ENCODE measurements at places on chromosomes 13 and 19.
A peak's percentile ranks its signal among the peaks of the same experiment; 100 is the strongest.

- no peak for DNase-seq
Observed at GRCh38 chr19:7265963-7266362, 28.3 kb downstream of the INSR start.

- DNase-seq, result no peak
Observed at GRCh38 chr13:45120967-45121831, 889 bp downstream of the GTF2F2 start.

- no peak for DNase-seq
Observed at GRCh38 chr13:113117911-113118260, 4.7 kb upstream of the F10 start.

- DNase-seq, result no peak
Observed at GRCh38 chr19:6729573-6730152, 7.7 kb downstream of the GPR108 start.

- no peak for DNase-seq
Observed at GRCh38 chr13:92804346-92804745, 422.3 kb upstream of the GPC6 start.

DNA sequence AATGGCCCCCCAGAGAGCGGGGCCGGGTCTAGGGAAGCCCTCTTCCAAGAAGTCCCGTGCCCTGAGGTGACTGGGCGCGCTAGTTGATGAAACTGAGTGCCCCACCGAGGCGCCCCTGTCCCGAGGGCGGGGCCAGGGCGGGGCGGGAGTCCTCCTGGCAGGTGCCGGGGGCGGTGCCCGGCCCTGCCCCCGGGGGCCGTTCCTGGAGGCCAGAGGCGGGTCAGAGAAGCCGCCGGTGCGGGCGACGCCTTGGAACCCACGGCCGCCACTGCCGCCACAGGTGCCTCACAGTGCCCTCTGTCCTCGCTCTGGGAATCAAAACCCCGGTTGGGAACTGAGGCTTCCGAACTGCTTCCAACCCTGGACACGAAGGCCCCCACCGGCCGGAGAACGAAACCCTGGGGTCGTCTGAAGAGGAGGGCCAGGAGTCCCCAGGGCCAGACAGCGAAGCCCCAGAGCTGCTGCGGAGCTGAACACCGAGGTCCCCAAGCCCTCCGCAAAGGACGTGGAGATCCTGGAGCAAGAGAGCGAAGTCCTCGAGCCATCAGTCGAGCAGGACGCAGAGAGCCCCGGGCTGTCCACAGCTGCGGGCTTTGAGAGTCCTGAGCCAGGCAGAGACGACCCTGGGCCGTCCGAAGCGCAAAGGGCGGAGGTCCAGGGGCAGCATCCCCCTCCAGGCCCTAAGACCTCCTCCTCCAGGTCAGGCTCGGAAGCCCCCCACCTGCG, at the start of gene MISP3:
TSS of gene MISP3 (plus strand) at position 252 of the 726 bp plus-strand sequence. CDS start 524 bp downstream, outside the sequence.
- DNase-seq, result peak; percentile 31

- no peak for DNase-seq
Observed at GRCh38 chr13:107130566-107130965, 562.6 kb upstream of the ARGLU1 start.

DNA sequence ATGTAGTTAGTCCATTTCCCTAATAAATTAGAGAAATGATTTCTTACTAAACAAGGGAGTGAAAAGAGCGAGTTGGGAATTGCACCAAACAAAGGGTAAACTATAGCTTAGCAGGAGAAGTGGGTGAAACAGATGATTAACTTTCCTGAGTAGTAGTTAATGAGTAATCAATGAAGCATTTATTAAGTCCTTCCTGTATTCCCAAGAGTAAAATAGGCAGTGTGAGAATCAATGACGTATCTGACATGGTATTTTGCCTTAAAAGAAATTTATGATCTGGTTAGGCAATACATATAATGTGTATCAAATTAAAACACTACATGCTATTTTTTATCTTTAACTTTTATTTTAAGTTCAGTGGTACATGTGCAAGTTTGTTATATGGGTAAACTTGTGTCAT, 142.8 kb downstream of the KLF5 start:
- no peak for DNase-seq

- DNase-seq, result no peak
Observed at GRCh38 chr13:111111376-111111937, 3.7 kb upstream of the ARHGEF7 start.

GRCh38 chr13:97279913-97280312, 57.8 kb downstream of the MBNL2 start:
- DNase-seq, result no peak

DNA sequence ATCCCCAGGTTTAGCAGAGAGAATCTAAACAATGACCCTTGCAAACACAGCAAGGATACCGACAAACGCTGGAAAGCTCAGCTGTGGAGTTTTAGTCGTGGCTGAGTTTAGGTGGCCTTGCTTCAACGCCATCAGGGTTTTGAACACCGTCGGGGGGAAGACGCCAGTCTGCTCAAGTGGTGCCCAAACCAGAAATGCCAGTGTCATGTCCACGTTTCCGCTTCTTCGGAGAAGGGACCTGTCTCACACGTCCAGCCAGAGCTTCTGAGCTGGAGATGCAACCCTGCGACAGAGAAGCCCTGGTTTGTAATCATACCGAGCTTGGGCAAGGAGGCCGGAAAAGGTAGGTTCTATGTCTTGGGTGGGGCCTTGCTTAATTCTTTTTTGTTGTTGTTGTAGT, 42.6 kb upstream of the ATP11A start:
- DNase-seq, result no peak

GRCh38 chr13:33229446-33230177, 55.9 kb downstream of the STARD13 start:
- no peak for DNase-seq

DNA sequence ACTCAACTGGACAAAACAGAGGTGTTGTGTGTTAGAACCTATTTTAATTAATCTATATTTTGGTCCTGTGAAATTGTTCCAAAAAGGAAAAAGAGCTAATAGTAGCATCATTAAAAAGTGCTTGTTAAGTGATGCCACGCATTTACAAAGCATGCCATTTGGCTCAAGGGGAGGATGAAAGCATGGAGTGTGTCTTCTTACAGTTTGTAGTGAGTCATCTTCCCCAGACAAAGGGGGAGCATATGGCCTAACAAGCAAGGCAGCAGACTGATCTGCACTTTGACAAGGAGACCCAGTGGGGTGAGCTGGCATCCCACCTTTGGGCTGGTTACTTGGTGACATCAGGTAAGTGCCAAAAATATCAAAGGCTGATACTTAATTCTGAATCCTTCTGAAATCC, 297.0 kb downstream of the FGF9 start:
- no peak for DNase-seq

- no peak for DNase-seq
Observed at GRCh38 chr13:50306156-50306555, 290.9 kb downstream of the KCNRG start.

DNA sequence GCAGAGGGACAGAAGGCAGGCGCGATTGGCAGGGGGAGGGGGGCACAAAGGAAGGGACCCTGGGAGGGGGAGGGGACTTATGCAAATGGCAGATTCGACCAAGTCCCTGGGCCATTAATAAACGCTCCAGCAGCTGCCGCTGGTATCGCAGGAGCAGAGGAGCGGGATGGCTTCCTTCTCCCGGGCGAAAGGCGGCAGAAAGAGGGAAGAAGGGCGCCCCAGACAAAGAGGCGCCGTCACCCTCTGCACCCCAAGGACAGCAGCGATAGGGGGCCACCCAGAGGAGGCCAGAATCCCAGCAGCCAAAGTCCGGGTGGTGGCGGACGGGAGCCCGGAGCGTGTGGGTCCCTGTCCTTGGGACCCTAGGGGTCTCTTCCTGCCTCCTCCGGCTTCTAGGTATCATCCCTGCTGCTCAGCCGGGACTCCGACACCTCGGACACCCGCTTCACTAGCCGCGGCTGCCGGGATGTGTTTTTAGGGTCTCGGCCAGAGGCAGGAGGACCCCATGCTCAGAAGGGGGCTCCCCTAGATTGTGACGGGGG, 1.9 kb downstream of the PTPRS start:
- DNase-seq, result no peak

DNA sequence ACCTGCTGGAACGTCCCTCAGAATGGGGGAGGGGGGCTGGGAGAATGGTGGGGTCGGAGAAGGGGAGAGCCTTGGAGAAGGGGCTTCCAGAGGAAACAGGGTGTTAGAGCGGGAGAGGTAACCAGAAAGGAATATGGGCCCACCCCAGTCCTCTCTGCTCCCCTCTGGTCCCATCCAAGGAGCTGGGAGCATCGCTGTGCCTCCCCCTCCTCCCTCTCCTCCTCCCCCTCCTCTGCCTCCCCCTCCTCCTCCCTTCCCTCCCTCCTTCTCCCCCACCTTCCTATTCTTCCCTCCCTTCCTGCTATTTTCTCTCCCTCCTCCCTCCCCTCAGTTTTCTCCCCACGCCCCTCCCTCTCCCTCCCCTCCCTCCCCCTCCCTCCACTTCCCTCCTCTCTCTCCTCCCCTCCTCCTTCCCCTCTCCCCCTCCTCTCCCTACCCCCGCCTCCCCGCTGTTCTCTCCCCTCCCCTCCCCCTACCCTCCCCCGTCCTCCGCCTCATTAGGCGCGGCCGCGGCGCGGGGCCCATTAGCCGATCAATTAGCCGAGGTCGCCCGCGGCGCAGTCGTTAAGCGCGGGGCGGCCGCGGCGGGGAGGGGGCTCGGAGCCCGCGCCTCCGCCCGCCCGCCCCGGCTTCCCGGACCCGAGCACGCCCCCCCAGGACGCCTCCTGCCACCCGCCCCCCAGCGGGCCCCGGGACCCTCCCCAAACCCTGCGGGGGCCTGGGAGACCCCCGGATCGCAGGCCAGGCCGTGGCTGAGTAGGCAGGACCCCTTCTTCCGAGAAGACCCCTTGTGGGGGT, 15.4 kb downstream of the TLE5 start:
- DNase-seq, result no peak

DNA sequence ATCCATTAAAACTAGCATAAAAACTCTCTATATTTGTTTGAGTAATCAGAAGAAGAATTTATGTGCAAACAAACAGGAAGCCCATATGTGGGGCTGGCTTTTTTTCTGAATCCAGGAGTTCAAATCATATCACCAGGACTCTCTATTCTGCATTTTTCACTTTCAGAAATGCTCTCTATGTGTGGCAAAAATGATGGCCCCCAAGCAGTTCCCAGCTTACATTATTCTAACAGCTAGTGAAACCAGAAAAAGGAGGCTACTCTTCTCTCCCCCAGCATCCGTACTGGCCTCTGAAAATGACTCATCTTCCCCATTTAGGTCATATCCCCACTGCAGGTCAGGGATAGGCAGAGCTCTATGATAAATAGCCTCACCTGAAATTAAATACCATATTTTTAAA, 20.4 kb downstream of the RBM26 start:
- DNase-seq, result no peak

DNA sequence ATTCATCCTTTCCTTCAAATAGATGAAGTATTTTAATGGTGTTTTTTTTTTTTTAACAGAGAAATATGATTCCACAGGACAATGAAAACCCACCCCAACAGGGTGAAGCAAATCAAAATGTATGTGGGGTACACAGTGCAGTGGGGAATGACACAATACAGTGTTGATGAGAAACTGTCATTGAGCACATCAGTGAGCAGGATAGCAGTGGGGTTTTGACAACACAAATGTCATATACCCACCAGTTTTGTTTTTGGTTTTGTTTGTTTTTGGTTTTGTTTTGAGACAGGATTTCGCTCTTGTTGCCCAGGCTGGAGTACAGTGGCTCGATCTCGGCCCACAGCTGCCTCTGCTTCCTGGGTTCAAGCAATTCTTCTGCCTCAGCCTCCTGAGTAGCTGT, 29.2 kb downstream of the ZNF844 start:
- DNase-seq, result no peak

GRCh38 chr19:38020311-38020710, 113.3 kb downstream of the SIPA1L3 start:
- DNase-seq, result no peak

DNA sequence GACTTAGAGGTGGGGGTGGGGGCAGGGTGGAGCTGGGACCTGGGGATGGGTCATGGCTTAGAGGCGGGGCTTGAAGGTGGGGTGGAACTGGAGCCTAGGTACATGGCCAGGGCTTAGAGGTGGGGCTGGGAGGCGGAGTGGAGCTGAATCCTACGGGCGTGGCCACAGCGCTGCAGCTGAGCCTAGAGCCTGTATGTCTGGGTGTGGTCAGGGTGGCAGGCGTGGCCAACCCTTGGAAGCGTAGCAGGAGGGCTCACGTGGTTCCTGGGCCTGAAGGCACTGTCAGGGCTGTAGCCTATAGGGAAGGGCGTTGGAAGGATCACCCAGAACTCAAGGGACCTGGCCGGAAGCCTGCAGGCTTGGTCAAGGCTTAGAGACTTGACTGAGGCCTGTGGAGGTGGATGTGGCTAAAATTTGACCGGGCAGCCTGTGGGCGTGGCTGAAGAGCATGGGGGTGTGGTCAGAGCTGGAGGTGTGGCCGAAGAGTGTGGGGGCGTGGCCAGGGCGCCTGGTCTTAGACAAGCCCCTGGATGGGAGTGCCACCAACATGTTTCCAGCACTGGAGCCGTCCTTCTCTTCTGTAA, 24.3 kb downstream of the COLGALT1 start:
- peak; percentile 19 for DNase-seq

DNA sequence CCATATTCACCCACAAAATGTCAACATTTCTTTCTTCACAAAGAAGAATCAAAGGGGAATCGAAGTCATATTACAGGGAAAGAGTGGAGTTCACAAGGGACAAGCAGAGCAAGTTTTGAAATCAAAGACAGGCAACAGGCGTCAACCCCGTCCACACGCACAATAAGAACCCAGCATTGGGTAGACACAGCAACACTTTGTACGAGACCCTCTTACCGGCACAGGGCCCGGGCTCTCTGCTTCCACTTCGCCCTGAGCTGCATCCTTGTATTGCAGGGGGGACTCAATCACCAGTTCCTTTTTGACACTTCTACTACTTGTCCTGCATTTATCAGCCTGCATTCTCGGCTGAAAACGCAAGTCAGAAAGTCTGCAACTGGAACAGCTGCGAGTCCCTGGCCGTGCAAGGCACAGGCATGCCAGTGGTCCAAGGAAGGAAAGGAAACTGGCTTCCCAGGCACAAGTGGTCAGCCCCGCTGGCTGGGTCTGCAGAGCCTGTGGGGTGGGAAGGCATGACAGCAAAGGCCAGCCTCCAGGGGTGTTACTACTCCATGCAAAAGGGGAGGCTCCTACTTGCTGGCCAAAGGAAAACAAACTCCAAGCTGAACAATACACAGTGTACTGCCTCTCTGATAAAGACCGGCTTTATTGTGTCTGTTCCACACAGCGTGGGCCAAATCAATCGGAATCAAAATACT, at the start of gene DOCK9:
TSS of gene DOCK9 (minus strand) at position 497 of the 698 bp plus-strand sequence. CDS start at position 342, 155 bp downstream.
- DNase-seq, result no peak

DNA sequence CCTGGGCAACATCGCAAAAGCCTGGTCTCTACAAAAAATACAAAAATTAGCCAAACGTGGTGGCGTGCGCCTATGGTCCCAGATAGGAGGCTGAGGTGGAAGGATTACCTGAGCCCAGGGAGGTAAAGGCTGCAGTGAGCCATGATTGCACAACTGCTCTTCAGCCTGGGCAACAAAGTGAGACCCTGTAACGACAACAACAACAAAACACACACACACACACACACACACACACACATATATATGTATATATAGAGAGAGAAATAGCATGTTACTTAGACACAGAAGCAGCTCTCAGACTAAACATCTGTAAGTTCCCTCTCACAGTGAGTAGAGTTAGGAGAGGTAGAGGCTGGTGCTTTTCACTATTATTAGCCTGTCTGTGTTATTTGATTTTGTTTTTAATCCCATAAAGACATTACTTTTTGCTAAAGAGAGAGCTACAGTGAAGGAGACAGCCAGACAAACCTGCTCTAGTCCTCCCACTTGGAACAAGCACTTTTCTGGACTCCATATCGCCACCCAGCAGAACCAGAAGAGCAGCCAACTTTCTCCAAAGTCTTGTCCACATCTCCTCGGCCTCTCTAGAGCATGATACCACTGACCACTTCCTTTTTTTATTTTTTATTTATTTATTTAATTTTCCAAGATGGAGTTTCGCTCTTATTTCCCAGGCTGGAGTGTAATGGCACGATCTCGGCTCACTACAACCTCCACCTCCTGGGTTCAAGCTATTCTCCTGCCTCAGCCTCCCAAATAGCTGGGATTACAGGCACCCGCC, 2.8 kb upstream of the LIN7B start:
- no peak for DNase-seq
